ENCODE measurements at places on chromosomes 1 and 21.

GRCh38 chr1:84851839-84852238 lies 41.2 kb downstream of the LPAR3 start:
- no peak for DNase-seq

GRCh38 chr1:38243106-38243505 lies 196.5 kb upstream of the POU3F1 start:
- DNase-seq = no peak

DNA sequence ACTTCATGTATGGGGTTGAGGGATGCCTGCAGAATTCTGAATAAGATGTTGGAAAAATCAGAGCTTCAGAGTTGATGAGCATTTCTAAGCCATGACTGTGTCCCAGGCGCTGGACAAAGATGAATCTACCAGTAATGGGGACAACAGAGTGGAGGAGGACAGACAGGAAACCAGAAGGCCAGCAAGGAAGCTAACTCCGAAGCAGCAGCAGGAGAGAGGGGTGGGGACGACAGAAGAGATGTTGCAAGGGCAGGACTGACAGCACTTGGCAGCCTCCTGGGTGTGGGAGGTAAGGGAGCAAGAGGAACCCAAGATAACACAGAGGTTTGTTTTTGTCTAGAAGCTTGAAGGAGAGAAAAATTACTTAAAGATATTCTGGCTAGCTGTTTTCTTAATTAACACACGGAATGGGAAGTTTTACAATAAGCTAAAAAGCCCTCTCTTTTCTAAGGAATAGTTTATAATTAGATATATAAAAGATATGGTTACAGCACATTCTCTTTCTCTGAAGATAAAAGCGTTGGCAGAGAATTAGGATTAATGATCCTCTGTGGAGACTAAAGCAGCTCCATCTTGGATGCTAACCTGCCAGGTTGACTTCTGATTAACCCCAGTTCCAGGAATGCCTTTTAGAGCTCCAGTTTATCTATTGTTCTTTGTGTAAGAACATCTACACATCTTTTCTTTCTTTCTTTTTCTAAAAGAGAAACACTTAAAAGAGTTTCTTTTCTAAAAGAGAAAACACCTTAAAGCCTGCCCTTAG lies 92.7 kb downstream of the TENT5C start:
- no peak for DNase-seq

DNA sequence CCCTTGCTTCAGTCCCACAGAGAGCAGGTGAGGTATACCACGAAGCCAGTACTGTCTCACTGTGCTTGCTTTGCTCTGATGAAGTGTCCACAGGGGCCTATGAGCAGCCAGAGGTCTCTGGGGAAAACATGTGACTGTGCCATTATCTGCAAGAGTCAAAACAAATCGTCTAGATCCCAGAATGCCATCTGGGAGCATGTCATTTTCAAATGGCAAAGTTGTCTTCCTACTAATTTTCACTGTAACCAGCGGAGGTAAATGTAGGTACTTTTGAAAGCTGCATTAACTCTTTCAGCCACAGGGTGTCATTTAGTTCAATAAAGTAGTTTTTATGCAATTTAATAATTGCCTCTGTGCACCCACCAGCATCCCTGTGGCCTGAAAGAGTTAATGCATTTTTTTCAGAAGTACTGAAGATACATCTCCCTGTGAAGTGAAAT lies 173.6 kb upstream of the SGIP1 start:
- no peak for DNase-seq

DNA sequence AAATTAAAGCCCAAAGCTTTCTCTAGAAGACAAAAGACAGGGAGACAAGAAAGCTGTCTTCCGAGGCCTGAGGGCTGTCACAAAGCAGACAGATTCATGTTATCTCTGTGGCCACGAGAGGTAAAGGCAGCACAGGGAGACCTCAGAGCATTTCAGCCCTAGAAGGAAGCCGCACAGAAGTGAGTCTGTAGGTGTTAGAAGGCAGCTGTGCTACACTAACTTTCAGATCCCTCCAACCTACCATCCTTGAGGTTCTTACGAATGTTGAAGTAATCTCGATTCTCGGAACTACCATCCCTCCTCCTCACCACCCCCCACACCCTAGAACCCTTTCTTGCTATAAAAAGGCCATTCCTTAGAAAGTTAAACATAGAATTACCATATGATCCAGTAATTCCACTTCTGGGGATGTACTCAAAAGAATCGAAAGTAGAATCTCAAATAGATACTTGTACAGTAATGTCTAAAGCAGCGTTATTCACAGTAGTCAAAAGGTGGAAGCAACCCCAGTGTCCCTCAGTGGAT lies 21.5 kb upstream of the LYST start:
- no peak for DNase-seq

DNA sequence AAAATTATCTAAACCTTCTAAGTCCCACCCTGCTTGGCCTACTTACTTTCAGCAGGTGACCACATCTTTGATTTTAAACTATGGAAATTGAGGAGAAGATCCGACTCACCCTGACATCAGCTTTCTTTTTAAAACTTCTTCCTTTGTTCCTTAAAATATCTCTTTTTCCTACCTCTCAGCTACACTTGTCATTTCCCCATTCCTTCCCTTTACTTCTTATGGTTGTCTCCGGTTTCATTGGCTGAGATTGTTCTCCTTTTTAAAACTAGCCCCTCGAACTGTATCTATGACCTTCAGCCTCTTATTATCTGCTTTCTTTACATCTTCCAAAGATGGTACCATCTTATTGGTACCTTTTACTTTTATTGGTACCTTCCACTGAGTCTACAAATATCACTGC lies 87.8 kb upstream of the NRIP1 start:
- DNase-seq = no peak

- DNase-seq = no peak
Observed at GRCh38 chr1:29698033-29698432, 461.7 kb downstream of the PTPRU start.

Measured in SIG-M5 (cell line).